Right kidney (tissue), 9 donors: ENCODE measurements at places on chromosomes 2 and 18.

DNA sequence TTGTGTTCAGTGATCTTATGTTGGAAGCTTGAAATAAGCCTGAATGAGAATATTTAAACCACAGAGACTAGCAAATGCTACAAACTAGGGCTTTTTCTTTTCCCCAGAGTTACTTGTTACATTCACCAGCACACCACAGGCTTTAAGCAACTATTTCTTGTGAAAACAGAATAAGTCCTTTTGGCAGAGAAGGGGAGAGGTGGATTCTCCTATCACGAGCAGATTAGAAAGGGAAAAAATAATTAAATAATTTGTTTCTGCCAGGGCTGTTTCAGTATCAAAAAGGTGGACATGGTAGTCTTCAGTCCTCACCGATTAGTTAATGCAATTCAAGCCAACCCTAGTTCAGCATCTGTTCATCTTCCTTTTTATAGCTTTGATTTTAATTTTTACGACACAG, 12.6 kb downstream of the IFIH1 start:
- DNase-seq = no peak

- DNase-seq = no peak
Measured at GRCh38 chr2:191927319-191927867, 80.5 kb upstream of the CAVIN2 start.

DNA sequence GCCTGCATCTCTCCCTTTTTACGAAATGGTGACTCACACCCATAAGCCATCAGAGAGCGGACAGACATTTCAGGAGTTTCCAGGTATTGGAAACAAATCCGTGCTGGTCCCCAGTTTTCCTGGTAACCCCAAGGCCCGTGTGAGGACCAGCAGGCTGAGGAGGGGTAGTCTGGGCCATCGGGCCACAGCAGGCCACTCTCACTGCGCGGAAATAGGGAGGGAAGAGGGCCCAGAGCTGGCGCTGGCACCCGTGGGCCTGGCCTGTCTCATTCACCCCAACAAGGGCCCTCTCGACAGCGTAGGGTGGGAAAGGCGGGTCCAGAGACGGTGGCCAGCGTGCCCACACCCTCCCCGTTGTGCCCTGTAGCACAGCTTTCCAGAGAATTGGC, 13.7 kb upstream of the FAHD2A start:
- no peak for DNase-seq

DNA sequence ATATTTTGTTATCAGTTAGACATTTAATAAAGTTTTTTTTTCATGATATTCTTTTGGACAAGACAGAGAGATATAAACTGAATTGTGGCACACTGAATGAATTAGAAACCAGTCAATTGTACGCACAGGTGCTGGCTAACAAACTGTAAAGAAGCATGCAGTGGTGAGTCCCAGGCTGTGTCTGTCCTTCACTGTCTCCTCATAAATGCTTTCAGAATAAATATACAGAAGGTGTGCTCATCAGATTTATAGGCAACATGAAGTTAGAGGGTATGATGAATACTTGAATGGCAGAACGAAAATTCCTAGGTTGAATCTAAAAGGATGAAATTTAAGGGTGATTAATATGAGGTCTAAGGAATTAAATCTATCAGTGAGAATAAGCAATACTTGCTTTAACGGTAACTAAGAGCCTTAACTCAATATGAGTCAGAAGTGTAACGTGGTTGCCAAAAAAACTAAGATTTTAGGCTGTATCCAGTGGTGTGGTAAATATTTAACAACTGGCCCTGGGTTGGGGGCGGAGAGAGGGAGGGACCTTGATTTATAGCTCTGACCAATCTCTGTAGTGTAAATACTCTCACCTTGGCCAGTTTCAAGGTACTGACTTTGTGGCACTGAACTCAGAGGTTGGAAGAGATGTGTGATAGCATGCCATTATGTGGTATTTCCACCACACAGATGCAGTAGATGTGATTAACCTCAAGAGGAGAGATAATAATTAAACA, 41.9 kb upstream of the AAK1 start:
- no peak for DNase-seq

DNA sequence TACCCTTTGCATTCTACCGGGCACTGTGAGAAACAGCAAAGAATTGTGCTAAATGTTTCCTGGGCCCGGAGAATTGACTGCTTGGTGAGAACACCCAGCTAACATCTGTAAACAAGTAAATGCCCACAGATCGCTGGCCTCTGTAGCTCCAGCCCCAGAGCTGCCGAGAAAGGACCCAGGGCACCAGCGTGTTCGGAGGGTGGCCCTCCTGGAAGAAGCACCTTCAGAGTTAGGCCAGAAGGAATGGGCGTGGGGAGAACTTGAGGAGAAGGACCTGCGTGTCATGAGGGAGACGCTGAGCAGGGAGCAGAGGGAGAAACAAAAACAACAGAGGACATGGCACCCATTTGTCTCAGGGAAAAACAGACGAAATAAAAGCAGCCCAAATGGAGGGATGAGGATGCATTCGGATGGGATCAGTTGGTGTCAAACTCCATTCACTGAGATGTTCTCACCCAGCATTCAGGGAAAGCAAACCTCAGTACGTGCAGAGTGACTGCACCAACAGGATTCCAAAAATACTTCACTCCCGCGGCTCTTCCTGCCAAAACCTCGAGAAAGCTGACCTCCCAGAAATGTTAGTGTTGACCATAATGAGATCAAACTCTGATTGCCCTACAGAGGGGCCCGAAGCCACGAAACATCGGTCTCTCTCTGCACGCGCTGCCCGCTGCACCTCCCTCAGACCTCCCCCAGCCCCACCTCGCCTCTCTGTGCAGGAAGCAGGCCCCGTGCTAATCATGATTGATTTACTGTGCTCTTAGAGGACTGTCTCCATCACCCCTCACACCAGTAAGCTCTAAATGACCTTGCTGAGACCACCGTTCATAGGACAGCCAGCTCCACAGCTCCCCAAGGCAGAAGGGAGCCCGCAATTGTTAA, 376.3 kb upstream of the SALL3 start:
- DNase-seq = no peak

DNA sequence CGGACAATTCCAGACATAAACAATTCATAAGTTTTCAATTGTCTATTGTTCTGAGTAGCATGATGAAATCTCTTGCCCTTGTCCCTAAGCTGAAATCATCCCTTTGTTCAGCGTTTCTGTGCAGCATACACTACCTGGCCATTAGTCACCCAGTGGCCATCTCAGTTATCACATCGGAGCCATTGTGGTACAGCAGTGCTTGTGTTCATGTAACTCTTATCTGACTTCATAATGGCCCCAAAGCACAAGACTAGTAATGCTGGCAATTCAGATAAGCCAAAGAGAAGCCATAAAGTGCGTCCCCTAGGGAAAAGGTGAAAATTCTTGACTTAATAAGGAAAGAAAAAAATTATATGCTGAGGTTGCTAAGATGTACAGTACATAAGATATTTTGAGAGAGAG, 127.2 kb downstream of the FHOD3 start:
- DNase-seq = no peak

DNA sequence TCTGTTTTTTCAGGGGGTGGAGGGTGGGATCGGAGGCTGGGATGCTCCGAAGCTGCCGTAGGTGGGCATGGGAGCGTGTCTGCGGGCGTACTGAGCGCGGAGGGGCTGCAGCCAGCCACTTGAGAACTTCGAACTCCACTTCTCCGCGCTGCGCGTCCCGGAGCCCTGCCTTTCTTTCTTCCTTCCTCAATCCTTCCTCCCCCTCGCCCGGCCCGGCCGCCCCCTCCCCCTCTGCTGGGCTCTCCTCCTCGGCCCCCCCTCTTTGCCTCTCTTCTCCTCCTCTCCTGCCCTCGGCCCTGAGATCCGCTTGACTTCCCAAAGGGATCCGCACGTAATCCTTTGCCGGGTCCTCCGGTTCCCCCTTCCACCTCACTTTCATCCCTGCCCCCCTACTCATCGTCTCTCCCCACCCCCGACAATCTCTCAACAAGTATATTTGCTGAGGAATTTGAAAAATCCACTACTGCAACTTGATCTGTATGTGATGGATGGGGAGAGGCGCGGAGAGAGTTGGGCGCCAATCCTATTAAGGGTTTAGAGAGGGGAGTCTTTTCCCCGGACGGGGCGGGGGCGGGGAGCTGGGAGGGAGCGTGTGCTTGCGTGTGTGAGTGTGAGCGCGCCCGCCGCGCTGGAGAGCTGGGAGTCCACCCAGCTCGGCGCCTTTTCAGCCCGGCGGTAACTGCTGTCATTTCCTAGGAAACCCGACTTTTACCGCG, 1.1 kb downstream of the GLI2 start:
- DNase-seq = no peak

GRCh38 chr2:223090540-223091235, 38.7 kb downstream of the KCNE4 start:
- no peak for DNase-seq

DNA sequence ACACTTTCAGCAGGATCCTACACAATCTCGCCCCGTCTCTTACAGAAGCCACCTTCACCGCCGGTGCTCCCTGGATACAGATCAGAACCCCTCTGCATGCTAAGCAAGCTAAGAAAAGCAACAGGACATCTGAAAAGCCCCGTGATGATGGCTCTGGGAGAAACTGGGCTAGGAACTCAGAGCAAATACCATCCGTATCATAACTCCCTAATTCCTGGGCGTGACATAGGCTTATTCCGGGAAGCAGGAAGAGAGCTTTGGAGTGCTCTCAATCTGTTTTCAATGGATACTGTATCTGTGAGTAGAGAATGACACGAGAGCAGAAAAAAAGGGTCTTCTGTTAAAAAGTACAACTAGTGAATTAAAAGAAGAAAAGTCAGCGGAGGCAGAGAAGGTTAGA, 121.6 kb downstream of the SPP2 start:
- DNase-seq = no peak

GRCh38 chr2:201460532-201460931, 9.0 kb downstream of the STRADB start:
- DNase-seq = no peak

GRCh38 chr18:26618135-26618534, 69.8 kb upstream of the KCTD1 start:
- no peak for DNase-seq

DNA sequence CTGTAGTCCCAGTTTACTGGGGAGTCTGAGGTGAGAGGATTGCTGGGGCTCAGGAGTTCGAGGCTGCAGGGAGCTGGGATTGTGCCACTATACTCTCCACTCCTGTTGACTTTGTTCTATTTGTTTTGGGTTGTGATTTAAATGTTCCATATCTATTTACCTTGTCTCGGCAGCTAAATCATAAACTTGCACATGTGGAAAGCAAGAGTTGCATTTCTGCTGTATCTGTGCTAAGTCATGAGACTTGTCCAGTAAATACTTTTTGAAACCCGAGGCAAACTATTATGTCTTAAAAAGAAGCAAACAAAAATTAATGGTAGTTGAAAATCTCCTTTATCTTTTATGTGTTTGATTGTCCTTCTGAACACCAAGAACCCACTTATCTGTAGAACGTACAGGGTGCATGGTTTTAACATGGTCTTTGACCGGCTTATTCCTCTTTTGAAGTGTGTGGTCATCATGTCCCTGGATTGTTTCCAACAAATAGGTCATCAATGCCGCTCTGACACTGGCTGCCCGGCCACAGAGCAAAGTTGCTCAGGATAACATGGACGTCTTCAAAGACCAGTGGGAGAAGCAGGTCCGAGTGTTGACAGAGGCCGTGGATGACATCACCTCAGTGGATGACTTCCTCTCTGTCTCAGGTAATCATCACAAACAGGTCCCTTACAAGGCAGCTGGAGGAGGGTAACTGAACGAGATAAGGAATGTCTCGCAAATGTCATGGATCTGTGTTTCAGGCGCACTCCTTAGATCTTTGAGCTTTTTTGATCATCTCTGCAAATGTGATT, 241.1 kb upstream of the LRRTM1 start:
- no peak for DNase-seq

GRCh38 chr2:100244881-100245605, 77.3 kb downstream of the LONRF2 start:
- no peak for DNase-seq
